ENCODE measurements at places on chromosomes 3 and 15. TPM values are rescaled to one million over a fixed set of nuclear protein-coding genes. Genes with fewer than 3 reads are reported as not detected.

GRCh38 chr3:182570946-182571594, 222.2 kb upstream of the ATP11B start:
- DNase-seq = no peak
- no peak overlapping the region for H3K27ac ChIP-seq
- H3K4me3 ChIP-seq = no peak overlapping the region
- H3K36me3 ChIP-seq = no peaks in the 10 kb centered on the region
- no peaks in the 10 kb centered on the region for H3K4me1 ChIP-seq
- H3K27me3 ChIP-seq = no peaks in the 10 kb centered on the region

GRCh38 chr15:68528626-68529290, 50.0 kb upstream of the CORO2B start:
- no peak overlapping the region for H3K27ac ChIP-seq
- H3K27me3 ChIP-seq = no peaks in the 10 kb centered on the region
- no peaks in the 10 kb centered on the region for H3K36me3 ChIP-seq
- no peak for DNase-seq
- no peaks in the 10 kb centered on the region for H3K4me1 ChIP-seq
- H3K4me3 ChIP-seq = no peak overlapping the region

DNA sequence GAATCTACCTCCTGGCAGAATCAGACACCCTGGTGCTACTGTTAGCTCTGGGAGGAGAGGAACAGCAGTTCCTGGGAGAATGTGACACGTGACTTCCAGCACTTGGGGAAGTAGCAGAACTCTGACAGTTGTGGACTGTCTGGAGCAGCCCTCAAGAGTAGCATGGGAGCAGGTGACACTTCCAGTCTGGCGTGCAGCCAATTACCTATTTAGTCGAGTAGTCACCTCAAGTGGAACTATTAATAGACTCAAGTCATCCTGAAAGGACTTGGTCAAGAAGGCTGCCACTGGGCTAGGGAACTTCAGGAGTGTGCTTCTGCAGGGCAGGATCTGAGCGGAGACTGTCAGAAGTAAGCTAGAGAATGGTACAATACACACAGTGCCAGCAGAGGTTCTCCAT, 62.3 kb downstream of the MTHFS start:
- no peaks in the 10 kb centered on the region for H3K27me3 ChIP-seq

GRCh38 chr3:29552051-29552450, 271.2 kb downstream of the RBMS3 start:
- no peak overlapping the region for H3K4me3 ChIP-seq
- no peaks in the 10 kb centered on the region for H3K4me1 ChIP-seq
- no peak for DNase-seq
- H3K27me3 ChIP-seq = no peaks in the 10 kb centered on the region
- H3K27ac ChIP-seq = no peak overlapping the region
- no peaks in the 10 kb centered on the region for H3K36me3 ChIP-seq

DNA sequence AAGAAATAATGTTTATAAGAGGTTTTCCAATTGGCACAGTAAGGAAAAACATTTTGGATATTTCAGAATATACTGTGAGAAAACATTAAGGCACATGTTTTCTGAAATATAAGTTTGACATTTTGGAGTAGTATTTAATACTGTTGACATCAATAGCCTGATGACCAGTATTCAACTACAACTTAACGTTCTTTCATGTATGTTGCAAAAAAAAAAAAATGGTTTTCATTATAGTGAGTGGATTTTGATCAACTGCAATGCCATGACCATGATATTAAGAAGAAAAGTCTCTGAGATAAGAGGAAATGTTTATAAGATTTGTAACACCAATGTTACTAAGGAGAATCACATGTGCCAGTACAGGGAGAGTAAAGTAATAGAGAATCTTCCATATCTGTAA, 252.8 kb upstream of the RORA start:
- no peak for DNase-seq
- no peak overlapping the region for H3K27ac ChIP-seq
- H3K36me3 ChIP-seq = no peaks in the 10 kb centered on the region
- H3K27me3 ChIP-seq = no peaks in the 10 kb centered on the region

PLIN1 gene
- total RNA-seq = 1.2 TPM

BFSP2 gene
- 0.64 TPM for total RNA-seq
